ENCODE measurements at places on chromosomes 7 and 10.

DNA sequence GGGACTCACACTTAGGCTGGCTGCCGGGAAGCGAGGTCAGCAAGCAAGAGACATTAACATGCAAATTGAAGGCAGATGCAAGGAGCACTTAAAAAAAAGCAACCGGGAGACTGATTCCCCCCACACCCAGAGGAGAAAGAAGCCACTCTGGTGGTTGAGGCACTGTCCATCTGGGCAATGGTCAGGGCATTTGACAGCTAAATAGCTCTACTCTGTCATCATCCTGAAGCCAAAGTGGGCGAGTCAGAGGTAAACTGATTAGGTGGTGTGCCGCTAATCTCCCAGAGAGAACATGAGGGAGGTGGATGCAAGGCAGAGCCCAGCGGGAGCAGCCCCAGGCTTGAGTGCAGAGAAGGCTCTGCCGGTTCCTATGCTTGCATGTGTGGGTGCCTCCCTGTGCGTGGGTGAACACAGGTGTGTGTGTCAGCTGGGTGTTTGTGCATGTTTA lies 100.6 kb downstream of the PLXNA4 start:
- DNase-seq: no peak

DNA sequence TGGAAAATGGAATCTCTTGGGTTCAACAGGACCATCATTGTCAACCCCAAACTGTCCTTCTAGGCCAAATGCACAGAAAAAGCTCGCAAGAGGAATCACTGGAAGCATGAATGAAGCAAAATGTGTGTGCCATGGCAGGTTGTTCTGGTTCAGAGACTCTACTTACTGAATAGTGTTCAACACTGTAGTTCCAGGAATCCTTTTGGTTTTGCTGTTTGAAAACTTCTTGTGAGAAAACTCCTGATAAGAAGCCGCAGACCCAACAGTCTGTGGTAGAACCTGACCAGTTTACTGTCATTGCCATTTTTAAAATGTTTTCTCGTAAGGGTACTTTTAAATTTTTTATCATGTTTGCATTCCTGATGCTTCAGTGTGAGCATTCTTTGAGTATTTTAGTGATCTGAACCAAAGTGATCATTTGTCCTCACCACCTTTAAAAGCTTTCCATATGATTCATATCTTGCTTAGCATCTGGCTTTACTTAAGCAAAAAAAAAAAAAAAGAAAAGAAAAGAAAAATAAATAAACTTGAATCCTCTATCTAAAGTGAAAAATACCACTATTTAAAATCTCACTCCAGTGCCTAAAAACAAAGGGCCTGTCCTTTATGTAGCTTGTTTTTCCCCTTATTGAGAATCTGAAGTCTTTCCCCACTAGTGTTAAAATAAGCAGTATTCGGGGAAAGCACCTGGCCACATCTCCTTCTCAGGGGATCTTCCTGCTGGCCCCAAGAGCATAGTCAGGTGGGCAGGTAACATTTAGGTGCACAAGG lies 92.4 kb downstream of the WNT2 start:
- no peak for DNase-seq

DNA sequence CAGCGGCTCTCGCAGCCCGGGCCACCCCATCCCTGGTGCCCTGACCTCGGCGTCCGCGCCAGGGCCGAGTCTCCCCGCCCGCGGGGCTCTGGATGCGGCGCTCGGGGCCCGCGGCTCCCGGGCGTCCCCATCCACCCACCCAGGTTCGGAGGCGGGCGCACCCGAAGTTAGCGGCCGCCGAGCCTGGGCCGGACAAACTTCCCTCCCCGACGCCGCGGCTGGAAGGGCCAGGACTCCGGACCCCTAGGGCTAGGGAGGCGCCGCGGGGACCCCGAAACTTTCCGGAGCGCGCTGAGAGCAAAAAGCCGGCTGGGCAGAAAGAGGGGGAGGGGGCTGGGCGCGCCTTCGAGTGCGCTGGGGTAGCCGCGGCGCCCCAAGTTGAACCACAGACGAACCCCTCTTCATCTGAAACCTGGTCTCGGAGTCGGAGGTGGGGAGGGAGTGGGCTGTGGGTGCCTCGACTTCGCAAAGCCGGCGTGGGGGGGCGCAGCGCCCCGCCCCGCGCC lies 3.7 kb upstream of the ELFN1 start:
- no peak for DNase-seq

DNA sequence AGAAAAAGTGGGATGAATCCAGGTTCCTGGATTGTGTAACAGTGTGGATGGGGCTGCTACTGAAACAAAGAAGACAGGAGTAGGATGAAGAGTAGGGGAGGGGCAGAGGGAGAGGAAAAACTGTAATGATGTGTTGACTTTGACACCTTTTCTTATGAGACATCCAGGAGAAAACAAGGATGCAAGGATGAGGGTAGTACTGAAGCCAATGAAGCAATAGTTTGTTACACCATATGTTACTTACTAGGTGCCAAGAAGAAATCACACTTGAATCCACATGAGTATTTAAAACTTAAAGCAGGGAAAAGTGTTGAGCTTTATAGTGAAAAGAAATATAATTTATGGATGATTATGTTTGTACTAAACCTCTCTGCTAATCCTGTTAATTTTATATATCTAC lies 420.6 kb downstream of the ARL4A start:
- DNase-seq: no peak

DNA sequence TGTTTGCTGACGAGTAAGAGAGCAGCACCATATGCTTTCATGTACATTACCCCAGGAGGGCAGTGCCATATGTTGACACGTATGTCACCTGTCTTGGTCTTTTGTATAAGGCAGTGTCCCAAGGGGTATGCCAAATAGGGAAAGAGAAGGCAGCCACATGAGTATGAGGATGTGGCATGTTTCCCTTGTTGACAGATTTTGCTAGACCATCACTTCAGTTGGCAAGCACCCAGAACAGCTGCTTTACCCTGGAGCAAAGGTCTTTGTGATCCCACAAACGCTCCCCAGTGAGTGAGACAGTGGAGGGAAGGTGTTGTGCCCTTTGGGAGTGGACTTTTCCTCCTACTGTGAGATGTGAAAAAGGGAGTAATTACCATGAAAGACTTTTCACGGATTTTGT lies 350.1 kb downstream of the ETV1 start:
- DNase-seq: peak; percentile 88

GRCh38 chr7:83111391-83111790 lies 51.3 kb downstream of the PCLO start:
- no peak for DNase-seq

GRCh38 chr7:22250390-22250789 lies 106.6 kb downstream of the RAPGEF5 start:
- DNase-seq: no peak

DNA sequence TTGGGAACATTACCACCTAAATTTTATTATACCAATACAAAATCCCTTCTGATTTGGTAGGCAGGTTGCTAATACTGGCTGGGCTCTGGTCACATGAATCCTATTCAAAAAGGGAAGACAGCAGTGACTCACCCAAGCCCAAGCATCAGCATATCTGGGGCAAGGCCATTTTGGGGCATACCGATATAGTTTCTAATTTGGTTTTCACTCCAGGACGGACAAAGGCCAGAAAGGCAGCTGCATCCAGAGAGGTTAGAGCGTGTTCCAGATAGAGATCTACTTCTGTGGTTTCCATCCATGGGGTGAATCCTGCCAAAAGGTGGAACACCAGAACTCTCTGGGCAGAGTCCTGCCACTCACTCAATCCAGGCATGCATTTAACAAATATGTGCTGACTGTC lies 335.8 kb downstream of the ELMO1 start:
- DNase-seq: no peak

DNA sequence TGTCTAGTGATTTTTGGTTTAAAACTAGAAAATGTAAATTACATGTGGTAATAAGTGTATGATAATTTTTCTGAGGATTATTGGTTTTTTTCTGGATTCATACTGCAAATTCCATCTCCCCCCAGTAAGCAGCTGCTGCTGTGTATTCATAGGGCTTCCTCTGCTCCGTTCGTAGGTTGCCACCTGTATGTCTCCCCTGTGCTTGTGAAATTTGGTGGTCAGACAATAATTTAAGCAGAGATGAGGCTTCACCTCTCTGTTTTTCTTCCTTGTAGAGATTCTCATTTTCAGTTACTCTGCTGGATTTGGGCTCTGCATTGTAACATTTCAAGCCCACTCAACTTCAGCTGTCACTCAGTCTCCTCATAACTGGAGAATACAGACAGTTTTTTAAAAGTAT lies 50.9 kb downstream of the FOXI2 start:
- DNase-seq: no peak

GRCh38 chr7:27203964-27204594 lies 4.2 kb upstream of the HOXA13 start:
- no peak for DNase-seq

- no peak for DNase-seq
Observed at GRCh38 chr7:101565601-101566209, 63.4 kb downstream of the MYL10 start.

DNA sequence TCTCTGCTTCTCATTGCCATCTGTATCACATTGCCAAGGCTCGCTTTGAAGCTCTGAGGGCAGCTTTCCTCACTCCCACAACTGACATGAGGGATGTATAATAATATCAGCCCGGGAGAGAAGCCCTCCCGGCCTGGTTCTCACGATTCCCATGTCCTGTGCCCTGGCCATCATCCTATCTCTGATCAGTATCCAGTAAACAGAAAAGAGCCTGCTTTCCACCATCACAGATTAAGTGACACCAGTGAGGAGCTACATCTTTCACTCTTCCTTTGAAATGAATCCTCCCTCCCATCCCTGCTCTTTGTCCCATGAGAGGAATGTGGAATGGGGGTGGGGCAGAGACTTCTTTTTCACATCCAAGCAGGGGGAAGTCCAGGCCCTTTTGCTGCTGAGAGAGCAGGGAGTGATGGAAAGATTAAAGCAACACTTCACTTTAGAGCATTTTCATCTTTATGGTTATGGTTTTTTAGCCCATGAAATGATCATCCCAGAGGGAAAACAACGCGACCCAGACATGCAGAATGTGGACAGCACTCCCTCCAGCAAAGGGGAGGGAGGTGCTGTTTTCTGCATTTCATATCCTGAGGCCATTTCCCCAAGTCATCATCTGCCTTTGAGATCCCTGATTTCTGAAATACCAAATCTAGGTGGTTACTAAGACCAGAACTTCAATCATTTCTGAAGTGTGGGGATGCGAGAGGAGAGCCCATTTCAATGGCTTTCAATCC lies 84.6 kb upstream of the LYZL1 start:
- DNase-seq: no peak

- no peak for DNase-seq
Observed at GRCh38 chr10:50395271-50395670, 144.0 kb upstream of the ASAH2 start.

GRCh38 chr10:23100331-23101030 lies 5.1 kb downstream of the MSRB2 start:
- no peak for DNase-seq

- DNase-seq: no peak
Observed at GRCh38 chr10:43623351-43623750, 17.1 kb downstream of the ZNF485 start.

- DNase-seq: no peak
Observed at GRCh38 chr7:42126475-42127231, 110.4 kb downstream of the GLI3 start.

DNA sequence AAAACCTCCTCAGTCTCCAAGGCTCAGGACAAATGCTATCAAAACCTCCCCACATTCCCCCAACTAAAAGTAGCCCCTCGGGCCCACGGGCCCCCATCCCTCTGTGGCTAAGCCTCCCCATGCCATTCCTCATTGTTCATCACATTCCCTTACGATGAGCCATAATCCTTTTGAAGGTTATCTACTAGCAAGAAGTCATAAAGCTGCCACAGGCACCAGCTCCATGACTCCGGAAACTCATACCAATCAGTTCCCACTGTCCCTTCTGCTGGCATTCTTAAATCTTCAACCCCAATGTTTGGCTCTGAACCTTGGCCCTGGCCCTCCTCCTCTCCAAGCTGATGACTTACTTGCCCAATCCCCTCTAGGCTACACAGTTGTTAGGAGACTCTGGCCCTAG lies 19.4 kb upstream of the TM9SF3 start:
- DNase-seq: no peak

DNA sequence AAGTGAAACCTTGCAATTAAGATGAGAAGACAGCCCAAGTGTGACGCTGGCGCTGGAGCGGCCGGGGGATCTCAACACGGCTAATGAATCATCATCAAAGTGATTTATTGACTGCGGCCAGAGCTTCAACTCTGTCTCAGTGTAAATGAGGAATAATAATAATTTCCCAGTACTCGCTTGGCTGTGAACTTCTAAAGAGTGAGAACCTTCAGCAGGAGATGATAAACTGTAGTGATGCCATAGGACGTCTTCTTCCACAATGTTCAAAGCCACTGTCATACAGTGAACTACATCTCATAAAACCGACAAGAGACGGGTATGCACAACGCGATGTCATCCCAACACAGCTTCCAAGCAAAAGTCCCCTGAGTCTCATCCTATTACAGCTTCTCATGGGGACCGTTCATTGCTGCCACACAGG lies 123.6 kb upstream of the NOBOX start:
- no peak for DNase-seq

GRCh38 chr10:77463967-77464745 lies 173.5 kb downstream of the KCNMA1 start:
- DNase-seq: no peak

DNA sequence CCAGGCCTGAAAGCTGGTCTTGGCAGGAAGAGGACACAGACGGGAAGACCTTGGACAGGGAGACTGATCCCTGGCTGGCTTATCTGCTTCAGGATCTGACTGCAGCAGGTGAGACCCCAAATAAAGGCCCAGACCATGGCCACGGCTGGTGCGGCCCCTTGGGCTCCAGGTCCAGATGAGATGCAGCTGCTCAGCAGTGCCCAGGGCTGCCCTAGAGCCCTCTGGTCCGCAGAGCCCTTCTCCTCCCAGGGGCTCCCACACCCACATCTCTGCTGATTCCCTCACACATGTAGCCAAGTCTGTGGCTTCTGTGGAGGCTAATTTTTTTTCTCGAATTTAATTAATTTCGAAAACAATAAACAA lies 46.3 kb downstream of the VIPR2 start:
- no peak for DNase-seq

GRCh38 chr7:139820089-139820488 lies 9.0 kb upstream of the TBXAS1 start:
- DNase-seq: no peak

DNA sequence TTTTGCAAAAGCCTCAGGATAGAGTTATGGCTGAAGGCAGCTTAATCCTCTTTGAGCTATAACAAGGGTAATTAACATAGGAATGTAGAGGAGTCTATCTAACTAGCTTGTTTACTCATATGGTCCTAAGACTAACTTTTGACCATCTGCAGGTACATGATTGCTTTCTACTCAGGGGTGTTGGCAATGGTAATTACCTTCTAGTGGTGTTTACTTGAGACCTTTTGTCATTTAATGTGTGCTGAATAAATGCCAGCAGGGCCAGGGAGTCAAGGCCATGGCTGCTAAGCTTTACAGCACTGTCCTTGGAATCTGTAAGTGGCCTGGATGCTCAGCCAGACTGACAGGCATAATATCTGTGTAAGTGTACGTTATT lies 1325.0 kb downstream of the XPNPEP1 start:
- DNase-seq: no peak

GRCh38 chr10:93921338-93921737 lies 27.6 kb downstream of the SLC35G1 start:
- DNase-seq: no peak
